Activated effector memory CD4-positive, alpha-beta T cell treated with Interleukin-2 at 50 U/mL for 16 hours (primary cell): ENCODE measurements at places on chromosomes 6 and 20.

DNA sequence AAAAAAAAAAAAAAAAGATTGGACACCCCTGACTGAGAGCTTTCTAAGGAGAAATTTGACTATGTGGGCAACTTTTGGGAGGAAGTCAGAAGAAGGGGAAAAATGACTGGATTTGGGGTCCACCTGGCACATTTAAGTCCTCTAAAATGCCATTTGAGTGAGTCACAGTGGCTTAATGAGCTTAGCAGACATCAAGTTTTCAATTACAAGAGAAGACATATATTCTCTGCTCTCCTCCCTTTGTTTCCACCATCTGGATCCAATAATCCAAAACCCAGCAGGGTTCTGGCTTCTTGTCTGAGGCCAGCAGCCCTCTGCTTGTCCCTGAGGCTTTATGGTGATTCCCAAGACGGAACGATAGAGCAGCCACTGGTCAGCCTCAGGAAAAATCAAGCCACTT lies 6.9 kb downstream of the PI3 start:
- no peak for DNase-seq

- DNase-seq, result no peak
Measured at GRCh38 chr6:163346497-163346961, 68.0 kb upstream of the QKI start.

GRCh38 chr20:43691928-43692524 lies 25.1 kb downstream of the MYBL2 start:
- DNase-seq, result peak; percentile 3

GRCh38 chr6:44682280-44682679 lies 294.8 kb downstream of the CDC5L start:
- DNase-seq, result no peak

DNA sequence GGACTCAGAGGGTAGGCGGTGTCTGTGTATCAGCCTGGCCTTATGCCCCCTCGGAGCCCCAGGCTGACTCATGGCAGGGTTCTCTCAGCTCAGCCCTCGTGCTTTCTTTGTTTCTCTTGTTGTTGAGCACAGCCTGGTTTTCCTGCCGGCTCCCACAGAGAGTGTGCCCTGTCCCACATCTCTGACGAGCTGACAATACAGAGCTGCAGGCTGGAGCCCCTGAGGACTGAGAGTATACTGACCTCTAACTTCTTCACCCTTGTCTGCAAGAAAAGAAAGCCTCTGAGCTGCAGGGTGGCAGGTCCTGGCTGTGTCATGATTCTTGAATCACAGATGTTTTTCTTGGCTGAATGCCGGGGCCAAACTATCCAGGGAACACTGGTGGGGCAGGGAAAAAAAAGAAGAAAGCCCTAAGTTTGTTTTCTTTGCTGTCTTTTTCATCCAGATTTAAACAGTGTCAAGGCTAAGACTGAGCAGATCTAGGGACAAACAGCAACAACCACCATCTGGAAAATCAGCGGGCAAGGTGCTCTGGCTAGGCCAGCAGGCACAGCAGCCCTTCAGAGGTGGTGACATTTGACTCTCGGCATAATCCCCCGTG lies 63.3 kb upstream of the ZNF133 start:
- no peak for DNase-seq

GRCh38 chr6:154247119-154247861 lies 109.3 kb downstream of the IPCEF1 start:
- no peak for DNase-seq

GRCh38 chr6:150639823-150640331 lies 40.2 kb downstream of the PLEKHG1 start:
- no peak for DNase-seq

DNA sequence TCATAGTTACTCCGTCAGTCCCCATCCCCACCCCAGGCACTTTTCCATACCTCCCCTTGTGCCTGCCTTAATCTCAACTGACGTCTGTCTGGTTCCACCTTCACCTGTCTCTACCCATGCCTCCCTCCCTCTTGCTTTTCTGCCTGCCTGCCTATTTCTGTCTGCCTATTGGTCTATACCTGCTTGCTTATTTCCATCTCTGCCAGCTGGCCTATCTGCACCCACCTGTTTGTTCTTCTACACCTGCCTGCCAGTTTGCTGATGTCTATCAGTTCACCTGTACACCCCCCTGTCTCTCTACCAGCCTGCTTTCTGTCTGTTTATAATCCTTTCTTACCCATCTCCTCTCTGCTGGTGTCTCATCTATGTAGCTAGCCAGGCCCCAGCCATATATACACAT lies 87.5 kb downstream of the RALGAPA2 start:
- DNase-seq, result no peak

DNA sequence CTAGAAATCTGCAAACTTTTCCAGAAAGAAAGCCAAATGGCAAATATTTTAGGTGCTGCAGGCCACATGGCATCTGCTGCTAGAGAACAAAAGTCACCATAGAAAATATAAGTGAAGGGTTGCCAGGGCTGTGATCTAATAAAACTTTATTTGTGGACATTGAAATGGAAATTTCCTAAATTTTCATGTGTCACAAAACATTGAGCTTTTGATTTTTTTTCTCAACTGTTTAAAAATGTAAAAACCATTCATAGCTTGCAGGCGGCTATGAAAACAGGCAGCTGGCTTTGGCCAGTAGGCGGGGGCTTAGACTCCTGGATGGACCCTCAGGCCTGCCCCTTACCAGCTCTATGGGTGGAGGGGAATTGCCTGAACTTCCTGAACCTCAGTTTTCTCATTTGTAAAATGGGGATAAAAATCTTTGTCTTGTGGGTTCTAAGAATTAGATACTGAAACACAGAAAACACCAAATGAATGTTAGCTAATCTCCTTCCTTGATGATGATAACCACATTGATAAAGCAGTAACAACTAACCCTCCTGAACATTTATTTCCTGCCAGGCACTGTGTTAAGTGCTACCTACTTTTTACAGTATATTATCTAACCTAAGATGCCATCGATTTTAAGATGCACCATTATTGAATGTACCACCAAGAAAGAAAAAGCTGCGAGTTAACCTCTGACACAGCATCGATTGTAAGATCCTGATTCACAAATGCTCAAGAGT lies 85.5 kb downstream of the SLC22A23 start:
- DNase-seq, result no peak

DNA sequence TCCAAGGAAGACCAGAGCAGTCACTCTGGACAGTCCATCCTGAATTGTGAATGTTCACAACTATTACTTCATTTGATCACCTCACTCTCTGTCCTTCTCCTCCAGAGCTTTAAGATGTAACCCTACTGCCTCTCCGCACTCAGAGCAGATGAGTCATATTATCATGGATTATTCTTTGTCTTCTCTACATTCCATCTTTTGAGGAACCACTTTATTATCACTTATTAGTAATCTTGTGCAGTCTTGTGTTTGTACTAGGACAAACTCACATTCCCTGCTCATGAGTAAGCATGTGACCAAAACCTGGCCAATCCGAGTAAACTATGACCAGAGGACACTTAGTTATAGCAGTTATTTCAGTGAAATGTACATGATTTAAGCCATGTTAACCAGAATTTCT lies 401.5 kb upstream of the ADGRB3 start:
- DNase-seq, result no peak

DNA sequence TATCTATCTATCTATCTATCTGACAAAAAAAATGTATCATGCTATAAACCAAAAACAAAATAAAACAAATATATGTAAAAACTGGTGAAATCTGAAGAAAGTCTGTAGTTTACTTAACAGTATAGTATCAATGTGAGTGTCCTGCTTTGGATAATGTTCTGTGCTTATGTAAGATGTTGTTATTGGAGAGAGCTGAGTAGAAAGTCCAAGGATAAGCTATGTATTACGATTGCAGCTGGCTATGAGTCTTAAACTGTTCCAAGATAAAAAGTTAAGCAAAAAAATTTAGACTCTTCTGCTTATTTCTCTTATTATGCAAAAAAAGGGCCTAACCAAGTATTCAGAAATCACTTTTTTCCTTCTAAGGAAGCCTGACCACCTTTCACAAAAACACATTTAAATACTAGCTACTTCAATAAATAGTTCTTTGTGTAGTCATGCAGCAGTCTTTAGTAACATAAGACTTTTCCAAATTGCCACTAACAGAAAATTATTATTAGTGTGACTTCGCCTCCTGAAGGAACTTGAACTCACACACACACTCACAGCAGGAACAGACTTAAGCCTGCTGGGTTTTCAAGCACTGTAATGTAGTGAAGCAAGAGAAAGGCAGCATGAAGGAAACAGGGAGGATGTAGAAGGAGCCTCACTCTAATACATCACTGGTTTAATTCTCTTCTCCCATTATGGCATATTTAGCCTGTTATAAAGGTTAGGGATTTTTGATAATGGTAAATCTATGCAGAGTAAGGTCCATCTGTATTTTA lies 265.8 kb upstream of the GJE1 start:
- no peak for DNase-seq

GRCh38 chr20:10469599-10469998 lies 34.5 kb downstream of the SLX4IP start:
- DNase-seq, result no peak

GRCh38 chr20:32589256-32589655 lies 4.1 kb upstream of the NOL4L start:
- DNase-seq, result no peak

DNA sequence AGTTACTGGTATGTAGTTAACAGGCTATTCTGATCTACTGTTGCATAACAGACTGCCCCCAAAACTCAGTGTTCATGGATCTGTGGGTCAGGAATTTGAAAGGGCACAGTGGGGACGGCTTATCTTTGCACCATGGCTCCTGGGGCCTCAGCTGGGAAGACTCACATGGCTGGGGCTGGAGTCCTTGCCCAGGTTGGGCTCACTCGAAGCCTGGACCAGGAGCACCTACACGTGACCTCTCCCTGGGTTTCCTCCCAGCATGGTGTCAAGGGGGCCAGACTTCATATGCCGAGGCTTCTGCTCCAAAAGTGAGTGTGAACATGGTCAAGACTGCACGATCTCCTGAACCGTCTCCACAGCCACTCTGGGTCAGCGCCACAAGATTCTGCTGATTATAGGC lies 11.7 kb downstream of the SYNDIG1 start:
- DNase-seq, result no peak

DNA sequence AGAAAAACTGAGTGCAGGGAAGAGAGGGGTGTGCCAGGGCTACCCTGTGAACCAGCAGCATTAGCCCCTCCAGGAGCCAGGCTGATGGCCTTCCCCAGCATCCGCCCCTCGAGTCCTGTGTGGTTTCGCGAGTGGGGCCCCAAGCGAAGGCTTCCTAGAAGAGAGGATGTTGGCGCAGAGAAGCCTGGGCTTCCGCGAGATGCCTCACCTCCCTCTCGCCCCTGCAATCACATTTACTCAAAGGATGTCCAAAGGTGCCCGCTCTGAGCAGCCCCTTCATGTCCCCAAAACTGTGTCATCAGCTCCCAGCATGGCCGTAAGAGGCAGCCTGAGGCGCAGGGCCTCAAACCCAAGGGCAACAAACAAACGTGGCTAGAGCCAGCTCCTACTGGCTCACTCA lies 111.7 kb downstream of the PREX1 start:
- peak; percentile 54 for DNase-seq

DNA sequence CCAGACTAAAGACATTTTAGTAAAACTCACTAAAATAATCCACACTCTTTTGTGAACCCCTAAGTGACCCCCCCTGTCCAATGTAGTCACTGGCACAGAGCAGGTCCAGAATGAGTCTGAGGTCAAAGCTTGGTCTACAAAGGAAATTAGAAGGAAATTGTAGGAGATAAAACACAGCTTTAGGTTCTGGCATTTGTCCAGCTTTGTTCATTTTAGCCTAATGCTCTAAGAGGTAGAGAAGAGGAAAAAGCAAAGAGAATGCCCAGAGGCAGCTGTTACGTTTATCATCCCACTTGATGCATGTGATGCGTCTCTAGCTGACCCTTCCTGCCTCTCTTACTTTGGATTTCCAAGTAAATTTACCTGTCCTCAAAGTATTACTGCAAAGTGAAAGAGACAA lies 62.5 kb downstream of the CNKSR3 start:
- DNase-seq, result no peak

GRCh38 chr6:52059821-52060220 lies 27.6 kb downstream of the PKHD1 start:
- DNase-seq, result no peak

GRCh38 chr6:117346142-117346930 lies 79.4 kb downstream of the ROS1 start:
- DNase-seq, result no peak

- DNase-seq, result no peak
Measured at GRCh38 chr6:121828146-121828886, 392.9 kb downstream of the GJA1 start.

- DNase-seq, result no peak
Measured at GRCh38 chr6:56963043-56963442, 8.1 kb downstream of the BEND6 start.

GRCh38 chr6:157614026-157614568 lies 208.9 kb upstream of the SNX9 start:
- no peak for DNase-seq

- no peak for DNase-seq
Measured at GRCh38 chr6:158643836-158644230, 710 bp downstream of the DYNLT1 start.

DNA sequence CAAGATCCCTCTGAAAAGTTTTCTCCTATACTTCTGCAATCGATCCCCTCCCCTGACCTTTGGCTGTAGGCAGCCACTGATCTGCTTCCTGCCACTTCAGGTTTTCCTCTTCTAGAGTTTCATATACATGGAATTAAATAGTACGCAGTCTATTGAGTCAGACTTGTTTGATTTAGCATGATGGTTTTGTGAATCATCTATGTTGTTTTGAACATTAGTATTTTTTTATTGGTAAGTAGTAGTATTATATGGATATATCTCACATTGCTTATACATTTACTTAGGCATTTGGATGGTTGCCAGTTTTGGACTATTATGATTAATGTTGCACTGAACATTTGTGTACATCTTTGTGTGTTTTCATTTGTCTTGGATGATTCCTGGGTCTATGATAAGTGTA lies 518.0 kb downstream of the CD109 start:
- DNase-seq, result no peak

DNA sequence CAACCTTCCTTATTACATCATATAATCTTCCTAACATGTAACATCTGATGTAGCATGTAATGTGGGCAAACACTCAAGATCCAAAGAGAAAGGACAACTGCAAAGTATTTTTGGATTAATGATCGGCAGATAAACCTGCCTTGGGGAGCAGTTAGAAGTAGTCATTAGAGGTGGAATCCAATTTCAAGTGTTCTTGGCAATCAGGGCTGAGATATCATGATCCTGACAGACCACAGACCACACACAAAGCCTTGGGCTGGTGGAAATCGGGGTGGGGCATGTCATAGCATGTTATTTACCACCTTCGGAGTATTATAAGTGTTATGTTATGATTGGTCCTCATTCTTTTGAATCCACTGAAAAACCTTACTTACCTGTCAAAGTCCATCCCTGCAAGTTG lies 16.3 kb downstream of the NCOA5 start:
- DNase-seq, result no peak

- no peak for DNase-seq
Measured at GRCh38 chr6:133277900-133278545, 36.9 kb downstream of the EYA4 start.

GRCh38 chr20:59010995-59011873 lies 4.2 kb upstream of the CTSZ start:
- DNase-seq, result no peak

GRCh38 chr20:34883087-34883688 lies 6.8 kb downstream of the ACSS2 start:
- DNase-seq, result no peak

- DNase-seq, result no peak
Measured at GRCh38 chr6:39082310-39082709, 32.7 kb downstream of the SAYSD1 start.
